Sciatic nerve (tissue), 2 donors: ENCODE measurements at places on chromosomes 3 and 15. TPM values are rescaled to one million over a fixed set of nuclear protein-coding genes. Genes with fewer than 3 reads are reported as not detected.

RTF1 gene
- 35.4 TPM for total RNA-seq

RBPMS2 gene
- 14.2 TPM for total RNA-seq

SLC27A2 gene
- total RNA-seq, result 0.36 TPM

P2RY14 gene
- 8.9 TPM for total RNA-seq

TIMP4 gene
- 13.2 TPM for total RNA-seq

RNU6-1 gene
- total RNA-seq, result not detected

TAGLN3 gene
- total RNA-seq, result 0.62 TPM

GAP43 gene
- total RNA-seq, result 6.0 TPM

AMT gene
- total RNA-seq, result 12.4 TPM

DLL4 gene
- total RNA-seq, result 33.3 TPM

LINGO1 gene
- 5.3 TPM for total RNA-seq

ISG20 gene
- total RNA-seq, result 20.2 TPM

CCDC32 gene
- 31.3 TPM for total RNA-seq

FGF7 gene
- 239 TPM for total RNA-seq

GALNT15 gene
- total RNA-seq, result 54.4 TPM

SLITRK3 gene
- not detected for total RNA-seq

GABRA5 gene
- total RNA-seq, result not detected

SERPINI2 gene
- not detected for total RNA-seq

TP63 gene
- total RNA-seq, result 7.2 TPM

LRRIQ4 gene
- total RNA-seq, result not detected

TM2D3 gene
- total RNA-seq, result 57.2 TPM

KLHL6 gene
- total RNA-seq, result 4.7 TPM

SENP2 gene
- total RNA-seq, result 56.4 TPM

EPHB3 gene
- 15.2 TPM for total RNA-seq

MFAP1 gene
- 17.3 TPM for total RNA-seq

IQCF5 gene
- not detected for total RNA-seq

SEMA5B gene
- total RNA-seq, result 10.1 TPM

GOLGA8J gene
- 0.89 TPM for total RNA-seq

PLS1 gene
- 0.53 TPM for total RNA-seq

CSPG4 gene
- 57.5 TPM for total RNA-seq

GATM gene
- total RNA-seq, result 288 TPM

MRAS gene
- 314 TPM for total RNA-seq

CACNA2D2 gene
- 1.8 TPM for total RNA-seq

LRRC31 gene
- total RNA-seq, result not detected

IL5RA gene
- 0.49 TPM for total RNA-seq

MINAR1 gene
- total RNA-seq, result 0.98 TPM

GOLGA8B gene
- 112 TPM for total RNA-seq

SAMD7 gene
- not detected for total RNA-seq

GOLGA6L10 gene
- 1.9 TPM for total RNA-seq

RBMS3 gene
- 161 TPM for total RNA-seq

ANKRD34C gene
- total RNA-seq, result 0.13 TPM

ONECUT1 gene
- not detected for total RNA-seq

C3orf70 gene
- 12.9 TPM for total RNA-seq

CEMIP gene
- total RNA-seq, result 9.9 TPM

JMJD7 gene
- 18.5 TPM for total RNA-seq

CLDN16 gene
- 0.53 TPM for total RNA-seq

RARB gene
- total RNA-seq, result 15.2 TPM

EFL1 gene
- 16.0 TPM for total RNA-seq

ARHGEF26 gene
- 23.9 TPM for total RNA-seq

IL12A gene
- 0.53 TPM for total RNA-seq

SPINK8 gene
- not detected for total RNA-seq
